Activated CD4-positive, alpha-beta T cell treated with anti-CD3 and anti-CD28 coated beads for 4 hours (primary cell): ENCODE measurements at places on chromosomes 7 and 10.

DNA sequence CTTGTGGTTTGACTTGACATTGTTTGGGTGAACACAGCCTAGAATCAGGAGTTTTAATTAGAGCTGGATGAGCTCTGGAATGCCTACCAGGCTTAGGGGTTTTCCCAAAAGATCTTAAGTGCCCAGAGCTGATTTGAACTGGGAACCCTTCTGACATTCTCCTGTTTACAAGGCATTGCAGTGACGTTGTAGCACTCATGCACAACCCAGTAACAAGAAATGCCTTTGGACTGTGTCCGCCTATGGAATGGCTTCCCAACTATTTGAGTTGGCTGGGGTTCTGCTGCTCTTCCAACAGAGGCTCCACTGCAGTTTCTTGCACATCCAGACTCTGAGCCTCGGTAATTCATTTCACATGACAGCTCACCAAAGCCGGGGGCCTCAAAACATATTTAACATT lies 76.7 kb upstream of the MKX start:
- no peak for DNase-seq

DNA sequence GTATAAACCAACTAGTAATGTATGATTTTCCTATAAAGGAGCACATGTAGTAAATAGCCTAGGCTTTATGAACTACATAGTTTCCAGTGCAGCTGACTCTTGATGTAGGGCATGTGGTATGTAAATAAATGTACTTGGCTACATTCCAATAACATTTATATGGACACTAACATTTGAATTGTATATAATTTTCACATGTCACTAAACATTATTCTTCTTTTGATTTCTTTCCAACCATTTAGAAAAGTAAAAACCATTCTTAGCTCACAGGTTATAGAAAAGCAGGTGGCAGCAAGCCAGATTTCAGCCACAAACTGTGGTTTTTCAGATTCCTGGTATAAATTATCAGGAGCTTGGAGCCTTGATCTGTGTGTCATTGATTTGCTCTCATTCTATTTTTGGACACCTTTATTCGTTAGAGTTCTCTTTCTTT lies 1182.0 kb downstream of the CNTNAP2 start:
- DNase-seq, result no peak

DNA sequence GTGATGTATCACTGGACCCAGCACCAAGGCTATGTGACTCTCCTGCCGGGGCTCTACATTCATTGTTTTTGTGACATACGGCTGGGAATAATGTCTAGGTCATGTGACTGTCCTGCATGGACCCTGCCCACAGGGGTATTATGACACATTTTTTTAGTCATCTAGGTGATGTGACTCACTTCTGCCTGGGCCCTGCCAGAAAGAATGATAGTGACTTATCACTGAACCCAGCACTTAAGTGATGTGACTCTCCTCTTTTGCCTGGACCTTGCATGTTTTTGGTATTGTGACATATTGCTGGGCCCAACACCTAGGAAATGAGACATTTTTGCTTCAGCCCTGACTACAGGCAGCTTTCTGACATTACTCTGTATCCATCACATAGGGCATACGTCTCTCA lies 51.1 kb upstream of the ZNF107 start:
- DNase-seq, result no peak

DNA sequence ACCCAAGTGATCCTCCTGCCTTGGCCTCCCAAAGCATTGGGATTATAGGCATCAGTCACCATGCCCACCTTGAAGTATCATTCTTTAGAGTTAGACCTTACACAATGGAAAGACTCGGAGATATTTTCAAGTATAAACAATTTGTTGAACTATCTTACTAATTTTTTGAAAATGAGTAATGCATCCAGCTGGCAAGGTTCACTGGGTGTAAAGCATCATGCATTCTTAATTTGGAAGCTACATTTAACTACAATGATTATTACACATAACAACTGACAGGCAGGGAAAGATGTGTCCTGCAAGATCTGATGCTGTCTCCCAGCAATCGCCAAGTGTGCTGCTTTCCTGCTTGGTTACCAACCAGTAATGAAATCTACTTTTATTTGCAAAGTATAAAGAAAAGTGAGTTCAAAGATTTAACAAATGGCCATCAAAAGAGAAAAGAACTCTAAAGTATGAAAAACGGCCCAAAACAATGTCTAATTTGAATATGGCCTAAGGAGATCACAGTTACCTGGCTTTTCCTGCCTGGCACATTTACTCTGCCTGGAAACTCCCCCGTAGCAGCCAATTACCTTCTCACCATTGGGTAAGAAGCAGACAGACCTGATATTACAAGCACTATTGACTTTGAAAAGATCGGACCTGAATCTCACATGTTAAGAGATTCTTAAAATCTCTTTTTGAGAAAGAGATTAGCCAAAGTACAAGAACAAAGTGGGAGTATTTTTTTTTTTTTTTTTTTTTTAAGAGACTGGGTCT lies 59.3 kb upstream of the NMT2 start:
- DNase-seq, result no peak

- peak; percentile 74 for DNase-seq
Observed at GRCh38 chr10:96830511-96831199, 1.4 kb upstream of the LCOR start.

DNA sequence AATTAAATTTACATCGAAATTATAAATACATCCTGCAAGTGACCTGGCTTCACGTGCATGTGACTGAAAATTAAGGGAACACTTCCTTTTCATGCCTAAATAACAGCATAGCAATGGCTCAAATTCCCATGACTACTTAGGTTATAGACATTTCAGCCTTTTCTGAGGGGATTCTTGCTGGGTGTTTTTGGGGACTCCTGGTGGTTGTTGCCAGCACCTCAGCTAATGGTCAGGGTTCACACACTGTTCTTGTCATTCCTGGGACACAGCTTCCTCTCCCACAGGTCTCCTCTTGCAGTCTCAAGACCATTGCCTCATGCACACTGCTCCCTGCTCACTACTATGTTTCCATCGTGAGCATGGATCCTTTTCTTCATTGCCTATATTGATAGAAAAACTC lies 148.9 kb upstream of the GLI3 start:
- no peak for DNase-seq

- DNase-seq, result no peak
Observed at GRCh38 chr7:92131093-92131492, 3.2 kb downstream of the CYP51A1 start.

- DNase-seq, result peak; percentile 40
Observed at GRCh38 chr7:4725014-4725849, 43.1 kb downstream of the FOXK1 start.

- no peak for DNase-seq
Observed at GRCh38 chr7:50619684-50620083, 54.5 kb upstream of the DDC start.

- DNase-seq, result no peak
Observed at GRCh38 chr10:18737841-18738240, 78.6 kb downstream of the ARL5B start.

- no peak for DNase-seq
Observed at GRCh38 chr10:120735773-120736371, 115.3 kb upstream of the WDR11 start.

GRCh38 chr7:79823246-79823951 lies 311.2 kb upstream of the GNAI1 start:
- no peak for DNase-seq
